ENCODE measurements at places on chromosomes 7 and 10. TPM values are rescaled to one million over a fixed set of nuclear protein-coding genes. Genes with fewer than 3 reads are reported as not detected.

The SFMBT2 gene
- 0.65 TPM for total RNA-seq

The NEBL gene
- total RNA-seq: 1.7 TPM

The PNLIPRP1 gene
- total RNA-seq: not detected

The SLC39A12 gene
- not detected for total RNA-seq

The CYP26C1 gene
- total RNA-seq: 0.32 TPM

The ICA1 gene
- total RNA-seq: 40.0 TPM

The CREB5 gene
- 2.3 TPM for total RNA-seq

The LMBR1 gene
- 53.9 TPM for total RNA-seq

The EBLN1 gene
- total RNA-seq: not detected

The SEMA4G gene
- total RNA-seq: 0.30 TPM

The RBP3 gene
- total RNA-seq: not detected

The PRXL2A gene
- 233 TPM for total RNA-seq

The RFC2 gene
- 24.4 TPM for total RNA-seq

The ARMC3 gene
- total RNA-seq: not detected

The SLC26A4 gene
- total RNA-seq: 0.65 TPM

The GCK gene
- 1.3 TPM for total RNA-seq

Measured in epithelial cell of umbilical artery (primary cell).